ENCODE measurements at places on chromosomes 11 and 22. TPM values are rescaled to one million over a fixed set of nuclear protein-coding genes. Genes with fewer than 3 reads are reported as not detected.
A peak's percentile ranks its signal among the peaks of the same experiment; 100 is the strongest.

Gene CCDC157
- total RNA-seq = 3.6 TPM

Gene RFPL2
- not detected for total RNA-seq

Gene CDK2AP2
- 50.3 TPM for total RNA-seq

Gene GUCY1A2
- total RNA-seq = not detected

Gene TRIM49
- total RNA-seq = not detected

- no peak overlapping the region for H3K27ac ChIP-seq
- no peaks in the 10 kb centered on the region for H3K36me3 ChIP-seq
- H3K4me1 ChIP-seq = no peaks in the 10 kb centered on the region
- no peak for DNase-seq
- H3K4me3 ChIP-seq = no peak overlapping the region
Observed at GRCh38 chr11:99773646-99774045, 752.9 kb downstream of the CNTN5 start.

GRCh38 chr22:36981247-36981775 lies 37.9 kb downstream of the TST start:
- H3K4me1 ChIP-seq = peaks cover 11% of the 10 kb centered on the region
- no peak for DNase-seq
- H3K27ac ChIP-seq = no peak overlapping the region
- no peak overlapping the region for H3K4me3 ChIP-seq
- no peaks in the 10 kb centered on the region for H3K27me3 ChIP-seq

- H3K27ac ChIP-seq = no peak overlapping the region
- no peak for DNase-seq
- H3K4me3 ChIP-seq = no peak overlapping the region
- no peaks in the 10 kb centered on the region for H3K36me3 ChIP-seq
Observed at GRCh38 chr22:50217543-50218152, 16.8 kb downstream of the SELENOO start.

GRCh38 chr11:13288375-13289029 lies 10.9 kb downstream of the BMAL1 start:
- DNase-seq = no peak
- H3K27me3 ChIP-seq = no peaks in the 10 kb centered on the region
- no peak overlapping the region for H3K27ac ChIP-seq
- H3K36me3 ChIP-seq = no peaks in the 10 kb centered on the region
- H3K4me1 ChIP-seq = no peaks in the 10 kb centered on the region
- H3K4me3 ChIP-seq = no peak overlapping the region

DNA sequence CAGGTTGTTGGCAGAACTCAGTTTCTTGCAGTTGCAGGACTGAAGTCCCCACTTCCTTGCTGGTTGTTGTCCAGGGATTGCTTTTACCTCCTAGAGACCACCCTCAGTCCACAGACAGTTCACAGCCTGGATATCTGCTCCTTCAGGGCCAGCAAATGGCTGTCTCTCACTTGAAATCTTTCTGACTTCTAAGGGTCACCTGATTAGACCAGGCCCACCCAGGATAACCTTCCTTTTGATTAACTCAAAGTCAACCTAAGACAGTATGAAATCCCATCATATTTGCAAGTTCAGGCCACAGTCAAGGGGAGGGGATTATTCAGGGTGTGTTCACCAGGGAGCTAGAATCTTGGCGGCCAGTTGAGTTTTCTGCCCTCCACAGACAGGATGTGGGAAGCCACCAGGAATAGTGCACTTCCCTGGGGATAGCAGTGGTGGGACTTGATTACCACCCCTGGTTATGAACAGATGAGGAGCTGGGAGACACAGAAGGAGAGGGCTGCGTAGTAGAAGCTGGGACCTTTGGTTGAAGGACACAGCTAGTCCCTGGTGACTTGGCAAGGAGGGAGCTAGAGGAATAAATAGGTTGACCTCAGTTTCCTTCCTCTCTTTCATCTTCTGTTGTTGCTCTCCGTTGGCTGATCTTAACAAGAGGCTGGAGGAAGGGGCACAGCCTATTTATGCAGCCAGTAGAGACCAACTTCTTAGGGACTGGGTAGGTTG lies 33.4 kb downstream of the MIAT start:
- no peaks in the 10 kb centered on the region for H3K36me3 ChIP-seq
- no peak for DNase-seq
- H3K27ac ChIP-seq = no peak overlapping the region
- H3K4me1 ChIP-seq = peaks cover 4% of the 10 kb centered on the region

DNA sequence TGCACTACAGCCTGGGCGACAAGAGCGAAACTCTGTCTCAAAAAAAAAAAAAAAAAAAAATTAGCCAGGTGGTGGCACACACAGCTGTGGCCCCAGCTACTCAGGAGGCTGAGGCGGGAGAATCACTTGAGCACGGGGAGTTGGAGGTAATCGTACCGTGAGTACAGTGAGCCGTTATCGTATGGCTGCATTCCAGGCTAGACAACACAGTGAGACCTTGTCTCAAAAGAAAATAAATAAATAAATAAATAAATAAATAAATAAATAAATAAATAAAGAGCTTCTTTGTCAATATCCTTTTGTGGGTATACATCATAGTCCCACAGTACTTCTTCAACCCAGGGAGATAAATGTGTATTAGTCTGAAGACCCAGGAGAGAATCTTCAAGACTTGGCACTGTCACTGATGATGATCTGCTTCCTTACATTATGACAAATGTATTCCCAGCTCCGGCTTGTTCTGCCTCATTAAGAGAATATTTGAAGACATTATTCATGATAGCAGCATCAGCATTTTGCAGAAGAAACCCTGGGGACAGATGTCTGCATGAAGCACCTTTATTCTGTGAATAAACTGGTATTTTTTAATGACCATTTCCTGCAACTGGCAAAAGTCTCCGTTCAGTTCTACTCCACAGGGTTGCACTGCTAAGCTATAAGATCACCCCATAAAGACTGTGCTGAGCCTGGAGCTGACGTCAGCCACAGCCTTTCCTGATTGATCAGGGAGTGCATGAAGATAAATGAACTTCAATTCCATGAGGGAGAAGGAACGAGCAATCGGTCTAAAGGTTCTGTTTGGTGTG lies 1.6 kb upstream of the ACY3 start:
- no peaks in the 10 kb centered on the region for H3K36me3 ChIP-seq
- no peak overlapping the region for H3K4me3 ChIP-seq

- H3K27me3 ChIP-seq = no peaks in the 10 kb centered on the region
- H3K4me1 ChIP-seq = no peaks in the 10 kb centered on the region
- DNase-seq = no peak
- no peak overlapping the region for H3K27ac ChIP-seq
- H3K4me3 ChIP-seq = no peak overlapping the region
Observed at GRCh38 chr11:111462329-111462728, 49.9 kb downstream of the BTG4 start.

DNA sequence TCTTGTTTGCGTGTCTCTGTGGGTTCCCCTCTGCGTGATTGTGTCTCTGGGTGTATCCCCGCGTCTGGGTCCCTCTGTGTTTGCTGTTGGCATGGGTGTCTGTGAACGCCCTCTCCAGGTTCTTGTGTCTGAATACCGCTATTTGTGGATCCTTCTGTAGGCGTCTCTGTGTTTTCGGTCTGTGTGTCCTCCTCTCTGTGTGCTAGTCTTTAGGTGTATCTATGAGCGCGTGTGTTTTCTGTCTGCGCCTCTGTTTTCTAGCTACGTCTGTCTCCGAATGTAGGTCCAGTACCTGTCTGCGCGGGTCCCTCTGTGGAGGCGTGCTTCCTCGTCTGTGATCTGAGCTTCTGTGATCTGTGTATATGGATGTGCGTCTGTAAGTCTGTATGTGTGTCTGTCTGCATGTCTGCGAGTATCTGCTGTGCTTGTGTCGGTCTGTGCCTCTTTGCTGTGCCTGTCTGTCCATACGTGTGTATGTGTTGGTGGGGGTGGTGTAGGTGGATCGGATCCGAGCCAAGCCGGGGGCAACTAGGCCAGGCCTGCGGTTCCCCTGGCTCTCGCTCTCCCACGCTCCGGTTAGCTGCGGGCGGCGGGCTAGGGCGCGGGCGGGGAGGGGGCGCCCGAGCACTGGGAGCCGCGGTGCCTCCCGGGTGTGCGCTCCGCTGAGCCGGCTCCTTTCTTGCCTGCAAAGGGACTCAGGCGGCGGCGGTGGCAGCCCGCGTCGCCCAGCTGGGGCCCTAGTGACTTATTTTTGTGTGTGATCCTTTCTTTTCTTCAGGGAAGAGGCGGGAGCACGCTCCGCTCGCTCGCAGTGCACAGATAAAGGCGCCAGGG lies 105.3 kb upstream of the E2F8 start:
- DNase-seq = no peak
- no peak overlapping the region for H3K4me3 ChIP-seq
- no peaks in the 10 kb centered on the region for H3K36me3 ChIP-seq
- peaks cover 28% of the 10 kb centered on the region for H3K27me3 ChIP-seq
- no peak overlapping the region for H3K27ac ChIP-seq
- peaks cover 6% of the 10 kb centered on the region for H3K4me1 ChIP-seq

- H3K36me3 ChIP-seq = no peaks in the 10 kb centered on the region
- no peak overlapping the region for H3K27ac ChIP-seq
- H3K4me3 ChIP-seq = no peak overlapping the region
- H3K4me1 ChIP-seq = no peaks in the 10 kb centered on the region
Observed at GRCh38 chr11:22927793-22928192, 67.5 kb upstream of the CCDC179 start.

DNA sequence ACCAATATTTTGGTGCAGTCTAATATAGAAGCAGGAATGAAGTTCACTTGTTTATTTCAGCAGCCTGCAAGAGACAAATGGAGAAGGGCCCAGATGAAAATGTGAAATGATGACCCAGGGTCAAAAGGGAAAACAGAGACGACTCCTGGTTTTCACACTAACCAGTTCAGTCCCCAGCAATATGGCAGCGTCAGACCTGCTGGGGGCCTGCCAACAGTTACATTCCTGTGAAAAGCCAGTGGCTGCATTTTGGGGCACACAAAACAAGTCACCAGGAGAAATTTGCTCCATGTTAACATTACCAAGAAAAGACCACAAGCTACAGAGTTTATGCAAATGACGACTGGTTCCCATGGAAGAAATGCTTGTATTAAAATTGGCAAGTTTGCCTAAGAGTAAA lies 80.2 kb downstream of the CCDC34 start:
- no peak overlapping the region for H3K4me3 ChIP-seq
- H3K27me3 ChIP-seq = no peaks in the 10 kb centered on the region
- H3K4me1 ChIP-seq = no peaks in the 10 kb centered on the region
- H3K36me3 ChIP-seq = no peaks in the 10 kb centered on the region
- no peak overlapping the region for H3K27ac ChIP-seq
- DNase-seq = no peak

DNA sequence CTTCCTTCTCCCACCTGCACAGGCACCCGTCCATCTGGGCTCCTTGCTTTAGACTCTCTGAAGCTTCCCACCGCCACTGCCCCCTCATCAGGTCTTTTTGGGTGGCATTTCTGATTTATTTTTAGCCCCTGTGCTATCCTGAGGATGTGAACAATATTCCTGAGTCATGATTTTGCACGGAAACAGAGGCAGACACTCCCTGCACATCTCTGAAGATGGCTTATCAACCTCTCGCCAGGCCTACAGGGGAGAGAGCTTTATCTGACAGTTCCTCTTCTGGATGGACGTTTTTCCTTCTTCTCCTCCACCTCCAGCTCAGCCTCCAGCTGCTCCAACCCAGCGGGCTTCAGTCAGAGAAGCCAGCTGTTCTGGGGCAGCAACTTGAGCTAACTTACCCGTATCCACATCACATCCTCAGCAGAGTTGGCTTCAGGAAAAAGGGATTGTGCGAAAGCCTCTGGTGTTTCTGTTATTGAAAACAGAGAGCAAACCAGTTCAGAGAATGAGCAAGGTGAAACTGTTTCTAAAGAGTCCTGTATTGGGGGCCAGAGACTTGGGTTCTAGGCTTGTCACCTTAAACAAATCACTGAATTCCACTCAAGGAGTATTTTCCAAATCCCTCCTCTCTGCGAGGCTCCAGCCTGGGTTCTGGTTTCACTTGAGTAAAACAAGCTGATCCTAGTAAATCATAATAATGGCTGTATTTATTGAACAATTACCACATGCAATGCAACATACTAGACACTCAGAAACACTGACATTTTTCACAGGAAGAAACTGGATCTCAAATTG lies 33.1 kb upstream of the ETS1 start:
- H3K27me3 ChIP-seq = no peaks in the 10 kb centered on the region
- peaks cover 78% of the 10 kb centered on the region for H3K4me1 ChIP-seq
- no peak for DNase-seq
- H3K36me3 ChIP-seq = no peaks in the 10 kb centered on the region
- peak overlapping the region; percentile 15 for H3K27ac ChIP-seq

DNA sequence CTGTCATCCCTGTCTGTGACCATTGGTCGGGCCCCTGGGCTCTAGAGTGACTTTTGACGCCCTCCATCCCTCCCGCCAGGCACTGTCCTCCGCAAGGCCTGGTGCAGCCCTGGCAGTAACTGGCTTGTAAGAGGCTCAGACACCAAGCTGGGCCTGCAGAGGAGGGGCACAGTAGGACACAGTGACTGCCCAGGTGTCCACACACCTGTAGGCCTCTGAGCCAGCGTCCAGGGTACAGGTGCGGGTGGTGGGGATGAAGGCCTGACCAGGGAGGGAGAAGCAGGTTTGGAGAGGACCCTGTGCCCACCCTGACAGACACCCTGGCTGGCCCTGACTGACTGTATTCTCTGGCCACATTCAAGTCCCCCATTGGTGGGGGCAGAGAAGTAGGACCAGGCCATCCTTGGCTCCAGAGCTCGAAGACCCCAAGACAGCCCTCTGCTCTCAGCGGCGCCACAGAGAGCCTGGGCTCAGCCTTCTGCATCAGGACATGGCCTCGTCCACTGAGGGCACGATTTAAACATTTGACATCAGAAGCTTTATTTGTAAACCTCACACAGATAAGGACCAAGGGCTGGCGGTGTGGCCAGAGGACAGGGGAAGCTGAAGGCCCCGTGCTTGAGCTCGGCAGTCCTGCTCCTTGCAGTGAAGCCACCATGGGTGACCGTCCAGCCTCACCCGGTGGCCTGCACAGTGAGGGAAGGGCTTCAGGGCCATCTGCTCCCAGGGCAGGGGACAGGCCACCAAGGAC lies 31.4 kb downstream of the PPIL2 start:
- H3K4me3 ChIP-seq = no peak overlapping the region
- H3K27ac ChIP-seq = no peak overlapping the region
- DNase-seq = no peak
- peaks cover 81% of the 10 kb centered on the region for H3K36me3 ChIP-seq
- H3K4me1 ChIP-seq = no peaks in the 10 kb centered on the region
- H3K27me3 ChIP-seq = no peaks in the 10 kb centered on the region

DNA sequence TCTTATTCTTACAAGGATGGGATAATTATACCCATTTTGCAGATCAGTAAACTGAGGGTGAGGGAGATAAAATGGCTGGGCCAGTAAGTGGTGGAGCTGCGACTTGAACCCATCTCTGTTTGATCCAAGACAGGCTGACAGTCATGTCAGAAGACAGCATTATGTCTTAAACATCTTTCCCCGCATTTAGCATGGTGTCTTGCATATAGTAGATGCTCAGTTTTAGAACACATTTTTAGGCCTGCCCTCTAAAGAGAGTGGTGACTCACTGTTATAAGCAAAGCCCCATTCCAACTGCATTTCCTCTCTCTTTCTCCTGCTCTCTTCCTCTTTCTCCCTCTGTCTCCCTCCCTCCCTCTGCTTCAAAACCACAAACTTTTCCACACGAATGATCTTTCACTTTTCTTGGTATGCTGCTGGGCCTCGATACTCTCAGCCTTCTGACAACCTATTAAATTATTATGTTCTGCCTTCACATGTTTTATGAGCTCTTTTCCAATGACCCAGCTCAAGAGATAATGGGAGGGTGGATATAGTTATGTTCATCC lies 25.2 kb downstream of the CWC15 start:
- H3K27me3 ChIP-seq = no peaks in the 10 kb centered on the region
- peaks cover 3% of the 10 kb centered on the region for H3K4me1 ChIP-seq
- H3K4me3 ChIP-seq = no peak overlapping the region
- H3K36me3 ChIP-seq = no peaks in the 10 kb centered on the region
- no peak overlapping the region for H3K27ac ChIP-seq

GRCh38 chr22:43270314-43270908 lies 72.8 kb downstream of the SCUBE1 start:
- no peak overlapping the region for H3K4me3 ChIP-seq
- H3K27me3 ChIP-seq = no peaks in the 10 kb centered on the region
- no peaks in the 10 kb centered on the region for H3K36me3 ChIP-seq
